ENCODE measurements at places on chromosomes 1 and 21. TPM values are rescaled to one million over a fixed set of nuclear protein-coding genes. Genes with fewer than 3 reads are reported as not detected.

RGS7 gene
- 4.5 TPM for total RNA-seq

DNA sequence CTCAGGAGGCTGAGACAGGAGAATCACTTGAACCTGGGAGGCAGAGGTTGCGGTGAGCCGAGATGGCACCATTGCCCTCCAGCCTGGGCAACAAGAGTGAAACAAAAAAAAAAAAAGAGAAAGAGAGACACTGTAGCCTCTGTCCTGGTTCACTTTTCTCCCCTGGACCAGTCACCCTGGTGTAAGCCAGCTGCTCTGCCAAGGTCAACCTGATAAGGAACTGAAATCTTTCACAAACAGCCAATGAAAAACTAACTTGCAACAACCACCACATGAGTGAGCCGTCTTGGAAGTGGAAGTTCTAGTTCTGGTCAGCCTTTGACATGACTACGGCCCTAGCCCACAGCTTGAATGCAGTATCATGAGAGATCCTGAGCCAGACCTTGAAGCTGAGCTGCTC, 36.8 kb upstream of the CXADR start:
- no peak for DNase-seq

- DNase-seq: no peak
Measured at GRCh38 chr1:232589111-232589811, 40.7 kb downstream of the SIPA1L2 start.

UQCRHL gene
- 1.3 TPM for total RNA-seq

MAPKAPK2 gene
- 88.0 TPM for total RNA-seq
